T follicular helper cell (primary cell): ENCODE measurements at places on chromosomes 2 and 18.

GRCh38 chr2:174840436-174840835, 76.2 kb upstream of the CHRNA1 start:
- no peak for DNase-seq

GRCh38 chr2:47535073-47535472, 132.1 kb downstream of the MSH2 start:
- DNase-seq = no peak

GRCh38 chr2:3176869-3177255, 200.8 kb downstream of the EIPR1 start:
- no peak for DNase-seq

DNA sequence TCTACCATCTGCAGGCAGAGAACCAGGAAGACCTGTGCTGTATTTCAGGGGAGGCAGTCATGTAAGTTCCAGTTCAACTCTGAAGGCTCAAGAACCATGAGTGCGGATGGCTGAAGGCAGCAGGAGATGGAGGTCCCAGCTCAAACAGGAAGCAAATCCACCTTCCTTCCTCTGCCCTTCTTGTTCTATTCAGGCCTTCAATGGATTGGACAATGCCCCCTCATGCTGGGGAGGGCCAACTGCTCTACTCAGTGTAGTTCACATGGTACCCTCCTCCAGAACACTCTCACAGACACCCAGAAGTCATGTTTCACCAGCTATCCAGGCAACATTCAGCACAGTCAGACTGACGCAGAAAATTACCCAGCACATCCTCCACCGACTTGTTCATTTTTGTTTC, 39.1 kb upstream of the RAB31 start:
- DNase-seq = no peak

- DNase-seq = no peak
These were observed 100.3 kb downstream of the GREB1L start for GRCh38 chr18:21342372-21342771.
